SIG-M5 (cell line): ENCODE measurements at places on chromosomes 11 and 22.

GRCh38 chr22:20155330-20156041 lies 4.6 kb upstream of the CCDC188 start:
- DNase-seq, result no peak

DNA sequence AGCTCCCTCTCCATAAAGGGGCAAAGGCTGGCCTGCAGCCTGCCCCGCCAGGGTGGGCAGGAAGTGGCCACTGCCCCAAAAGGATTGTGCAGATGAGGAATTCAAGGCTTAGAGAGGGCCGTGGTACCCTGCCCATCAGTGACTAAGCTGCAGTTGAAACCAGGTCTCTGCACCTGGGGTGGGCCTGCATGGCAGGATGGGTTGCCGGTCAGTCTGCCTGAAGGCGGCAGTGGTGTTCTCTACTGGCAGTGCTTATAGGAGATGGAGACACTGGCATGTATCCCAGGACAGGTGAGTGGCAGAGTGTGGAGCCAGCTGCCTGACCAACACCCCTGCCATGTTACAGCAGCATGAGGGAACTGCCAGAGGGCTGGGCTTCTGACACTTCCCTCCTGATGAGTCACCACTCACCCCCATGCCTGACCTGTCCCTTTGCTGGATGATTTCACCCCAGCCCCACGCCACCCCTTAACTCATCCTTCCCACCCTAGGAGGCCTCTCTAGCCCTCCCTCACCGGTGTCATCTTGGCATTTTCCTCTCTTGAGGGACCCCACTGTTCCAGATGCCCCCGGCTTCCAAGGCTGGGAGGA lies 70.2 kb upstream of the LMO1 start:
- DNase-seq, result no peak

DNA sequence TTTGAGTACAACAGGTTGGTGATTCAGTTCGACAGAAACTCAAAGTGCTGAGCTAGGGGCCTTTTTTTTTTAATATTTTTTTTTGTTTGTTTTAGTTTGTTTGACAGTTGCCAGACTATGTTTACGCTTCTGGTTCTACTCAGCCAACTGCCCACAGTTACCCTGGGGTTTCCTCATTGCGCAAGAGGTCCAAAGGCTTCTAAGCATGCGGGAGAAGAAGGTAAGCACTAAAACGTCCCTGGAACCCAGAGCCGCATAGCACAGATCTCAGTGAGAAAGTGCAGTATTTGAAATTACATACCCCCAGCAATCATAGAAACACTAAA lies 649 bp downstream of the PRRG4 start:
- no peak for DNase-seq

GRCh38 chr11:35662061-35662648 lies 420 bp upstream of the TRIM44 start:
- no peak for DNase-seq

DNA sequence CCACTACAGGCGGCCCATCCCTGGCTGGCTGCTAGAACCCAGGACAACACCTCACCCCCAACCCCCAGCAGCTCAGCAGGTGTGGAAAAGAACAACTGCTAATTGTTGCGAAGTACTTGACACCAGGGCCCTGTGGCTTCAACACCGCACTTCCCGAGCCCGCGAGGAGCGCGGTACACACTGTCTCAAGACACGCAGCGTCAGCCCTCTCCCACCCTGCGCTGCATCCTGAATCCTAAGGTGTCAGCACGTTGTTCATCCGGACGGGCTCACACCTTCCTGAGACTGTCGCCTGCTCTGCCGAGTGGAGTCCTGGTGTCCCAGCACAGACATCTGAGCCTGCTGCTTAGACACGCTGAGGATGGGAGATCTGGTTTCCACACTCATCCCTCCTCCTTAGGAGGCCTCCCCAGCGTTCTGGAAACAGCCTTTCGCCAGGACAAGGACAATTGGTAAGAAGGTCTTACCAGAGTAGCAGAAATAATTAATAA lies 1336.2 kb downstream of the BRD1 start:
- no peak for DNase-seq

GRCh38 chr11:72313912-72314598 lies 70.1 kb upstream of the PHOX2A start:
- DNase-seq, result no peak

- no peak for DNase-seq
Observed at GRCh38 chr11:96333191-96333719, 9.7 kb downstream of the MAML2 start.

- no peak for DNase-seq
Observed at GRCh38 chr22:33450756-33451155, 392.6 kb upstream of the SYN3 start.

GRCh38 chr11:376531-377173 lies 7.4 kb downstream of the B4GALNT4 start:
- DNase-seq, result no peak

DNA sequence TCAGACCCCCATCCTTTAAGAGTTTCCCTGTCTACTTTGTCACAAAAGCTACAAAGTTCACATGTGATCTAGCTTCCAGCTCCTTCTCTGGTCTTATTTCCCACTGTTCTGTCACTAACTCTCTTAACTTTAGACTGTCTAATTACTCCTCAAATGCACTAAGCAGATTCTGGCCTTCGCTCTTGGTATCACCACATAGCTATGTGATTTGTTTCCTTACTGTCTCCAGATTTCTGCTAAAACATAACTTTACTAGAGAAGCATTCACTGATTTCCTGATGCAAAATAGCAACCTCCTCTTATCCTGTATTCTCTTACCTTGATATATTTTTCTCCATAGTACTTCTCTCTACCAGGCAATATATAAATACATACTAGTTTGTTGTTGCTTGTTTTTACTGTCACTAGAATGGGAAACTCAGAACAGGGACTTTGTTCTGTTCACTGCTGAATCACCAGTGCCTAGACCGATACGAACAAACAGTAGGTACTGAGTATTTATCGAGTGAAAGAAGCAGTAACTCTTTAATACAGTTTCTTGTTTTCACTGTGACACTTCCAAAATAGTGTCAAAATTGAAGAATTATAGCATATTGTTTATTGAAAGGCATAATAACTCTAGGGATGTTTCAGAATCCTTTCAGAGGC lies 205.6 kb downstream of the DDX10 start:
- no peak for DNase-seq

- DNase-seq, result no peak
Observed at GRCh38 chr22:19958083-19959042, 16.7 kb upstream of the TXNRD2 start.

DNA sequence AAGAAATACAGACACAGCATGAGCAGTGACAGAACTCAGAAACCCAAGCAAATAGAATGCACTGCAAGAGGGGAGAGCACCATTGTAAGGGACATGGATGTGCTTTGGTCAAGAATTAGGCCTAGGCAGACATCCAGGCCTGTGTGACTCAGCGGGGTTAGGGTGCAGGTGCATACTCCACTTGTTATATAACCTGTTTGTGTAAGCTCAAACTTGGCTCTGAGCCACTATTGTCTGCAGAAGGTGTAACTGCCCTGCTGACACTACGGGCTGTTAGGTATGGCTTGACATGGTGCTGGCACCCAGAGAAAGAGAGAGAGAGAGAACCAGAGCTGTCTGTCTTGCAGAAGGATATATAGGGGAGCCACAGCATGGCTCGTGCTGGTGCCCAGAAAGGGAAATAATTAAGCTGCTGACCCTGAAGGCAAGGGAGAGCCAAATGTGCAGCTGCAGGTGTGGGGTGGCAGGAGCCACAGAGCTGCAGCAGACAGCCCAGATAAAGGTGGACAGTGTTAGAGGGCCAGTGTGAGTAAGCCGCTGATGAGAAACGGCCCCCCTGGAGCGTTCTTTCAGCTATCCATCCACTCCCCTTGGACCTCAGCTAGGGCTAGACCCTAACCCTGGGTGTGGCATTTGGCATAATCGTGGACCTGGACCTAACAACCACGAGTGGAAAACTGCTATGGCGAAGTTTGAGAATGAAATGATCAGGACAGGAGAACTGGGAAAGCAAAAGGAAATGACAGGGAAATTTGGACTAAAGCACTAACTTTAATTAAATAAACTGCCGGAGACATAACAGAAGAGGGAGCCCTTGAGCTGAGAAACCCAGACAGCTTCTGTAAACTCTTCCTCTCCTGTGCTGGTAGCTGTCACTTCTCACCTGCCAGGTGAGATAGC lies 253.0 kb upstream of the CCDC179 start:
- no peak for DNase-seq

DNA sequence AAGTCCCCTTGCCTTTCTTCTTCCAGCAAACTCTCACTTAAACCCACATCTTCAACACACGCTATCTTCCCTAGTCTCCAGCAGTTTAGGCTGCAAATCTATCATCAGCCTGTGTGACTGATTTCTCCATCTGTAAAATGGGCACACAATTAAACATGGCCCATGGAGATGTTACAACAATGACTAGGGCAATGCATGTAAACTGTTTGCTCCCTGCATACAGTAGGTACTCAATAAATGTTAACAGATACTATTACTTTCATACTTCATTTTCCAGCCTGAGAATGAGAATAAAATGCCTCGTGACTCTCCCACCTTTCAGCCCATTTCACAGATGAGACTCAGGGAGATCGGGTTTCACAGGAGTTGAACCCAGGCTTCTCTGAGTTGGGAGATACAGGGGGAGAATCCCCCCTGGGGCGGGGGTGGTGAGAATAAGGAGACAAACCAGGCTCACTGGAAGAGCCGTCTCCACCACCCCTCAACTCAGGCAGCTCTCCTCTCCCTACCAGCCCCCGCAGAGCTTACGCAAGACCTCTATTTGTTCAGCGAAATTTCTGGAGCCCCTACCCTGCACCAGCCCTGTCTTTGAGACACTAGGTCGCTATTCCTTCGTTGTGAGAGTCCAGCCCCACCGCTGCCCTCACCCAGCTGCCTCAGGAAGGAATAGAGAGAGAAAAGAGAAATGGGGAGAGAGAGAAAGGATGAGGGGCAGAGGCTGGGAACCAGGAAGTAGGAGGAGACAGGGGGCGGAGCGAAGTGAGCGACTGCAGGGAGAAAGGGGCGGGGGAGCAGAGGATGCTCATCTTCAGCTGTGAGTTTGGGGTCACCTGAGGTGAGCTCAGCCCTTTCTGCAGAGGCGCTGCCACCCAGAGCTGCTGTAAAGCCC lies 42.1 kb upstream of the KLHL35 start:
- DNase-seq, result no peak

DNA sequence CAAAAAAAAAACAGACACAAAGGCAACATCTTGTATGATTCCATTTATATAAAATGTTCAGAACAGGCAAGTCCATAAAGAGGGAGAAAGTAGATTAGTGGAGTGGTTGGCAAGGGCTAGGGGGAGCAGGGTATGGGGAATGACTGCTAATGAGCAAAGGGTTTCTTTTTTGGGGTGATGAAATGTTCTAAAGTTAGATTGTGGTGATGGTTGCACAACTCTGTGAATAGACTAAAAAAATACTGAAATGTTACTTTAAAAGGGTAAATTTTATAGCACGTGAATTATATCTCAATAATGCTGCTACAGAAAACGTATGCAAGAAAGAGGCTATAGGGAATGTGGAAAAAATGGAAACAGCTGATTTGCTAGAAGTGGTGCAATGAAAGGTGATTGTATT lies 155.1 kb downstream of the TENM4 start:
- DNase-seq, result no peak

DNA sequence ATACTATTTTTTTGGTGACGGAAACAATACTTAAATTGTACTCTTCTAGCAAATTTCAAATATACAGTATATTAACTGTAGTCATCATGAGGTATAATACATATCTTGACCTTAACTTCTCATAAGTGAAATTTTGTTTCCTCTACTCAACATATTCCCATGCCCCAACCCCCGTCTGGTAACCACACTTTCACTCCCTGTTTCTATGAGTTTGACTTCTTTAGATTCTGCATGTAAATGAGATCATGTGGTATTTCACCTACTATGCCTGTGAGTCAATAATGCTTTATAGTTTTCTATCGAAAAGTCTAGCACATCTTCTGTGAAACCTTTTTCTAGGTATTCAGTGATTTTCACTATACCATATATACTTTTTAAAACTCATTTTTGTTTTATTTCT lies 663.2 kb downstream of the CNTN5 start:
- no peak for DNase-seq

GRCh38 chr22:31295831-31296657 lies 3.8 kb upstream of the PIK3IP1 start:
- DNase-seq, result no peak

DNA sequence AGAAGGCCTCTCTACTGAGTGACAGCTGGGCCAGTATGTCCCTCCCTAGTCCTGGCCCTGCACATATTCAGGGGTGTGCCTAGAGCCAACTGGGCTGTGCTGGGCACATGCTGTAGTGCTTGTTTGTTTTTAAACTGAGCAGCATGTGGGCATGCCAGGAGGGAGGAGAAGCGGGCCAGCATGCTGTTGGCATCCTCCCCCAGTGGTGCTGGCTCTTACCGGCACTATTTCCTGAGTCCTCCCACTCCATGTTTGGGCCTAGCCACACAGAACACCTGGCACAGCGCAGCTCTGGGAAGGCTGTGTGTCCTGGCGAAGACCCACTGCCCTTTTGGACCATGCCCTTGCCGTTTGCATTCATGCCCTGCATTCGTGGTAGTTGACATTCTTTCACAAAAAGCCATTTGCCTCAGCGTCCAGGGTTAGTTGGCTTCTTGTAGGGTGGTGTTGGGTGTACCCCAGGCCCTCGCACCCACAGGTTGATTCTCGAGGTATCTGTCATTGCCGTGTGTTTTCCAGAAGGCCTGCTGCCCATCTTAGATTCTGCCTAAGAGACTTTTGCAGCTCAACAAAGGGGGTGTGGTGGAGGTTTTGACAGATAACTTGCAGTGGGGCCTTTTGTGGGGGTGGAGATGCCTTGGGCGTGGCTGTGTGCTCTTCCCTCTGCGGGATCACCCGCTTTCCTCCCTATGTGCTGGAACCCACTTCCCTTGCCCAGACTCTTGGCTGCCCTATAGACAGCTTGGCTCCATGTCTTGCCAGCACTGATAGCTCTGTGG lies 13.6 kb downstream of the DGCR8 start:
- no peak for DNase-seq

DNA sequence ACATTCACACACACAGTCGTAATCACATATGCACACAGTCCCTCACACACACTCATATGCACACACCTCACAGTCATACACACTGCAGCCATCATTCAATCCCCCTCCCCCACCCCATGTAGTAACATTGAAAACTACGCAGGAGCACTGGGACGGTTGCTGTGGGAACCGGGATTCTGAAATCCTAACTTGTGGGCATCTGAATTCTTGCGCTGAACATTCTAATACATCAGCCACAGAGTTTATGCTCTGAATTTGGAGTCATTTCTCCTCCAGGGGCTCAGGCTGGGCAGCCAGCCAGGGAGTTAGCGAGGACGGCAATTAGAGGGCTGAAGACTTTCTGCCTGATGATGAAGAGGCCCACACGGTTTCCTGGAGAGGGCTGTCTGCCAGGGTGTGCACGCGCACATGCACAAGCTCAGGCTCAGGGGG lies 32.7 kb downstream of the CD6 start:
- DNase-seq, result no peak

GRCh38 chr11:81070948-81071347 lies 1630.1 kb upstream of the TENM4 start:
- no peak for DNase-seq
